Activated CD8-positive, alpha-beta T cell treated with anti-CD3 and anti-CD28 coated beads, Interleukin-2, amount 10 ng/mL, durations not matched to agents 7 days and 5 days (primary cell): ENCODE measurements at places on chromosomes 13 and 19. TPM values are rescaled to one million over a fixed set of nuclear protein-coding genes. Genes with fewer than 3 reads are reported as not detected.

DNA sequence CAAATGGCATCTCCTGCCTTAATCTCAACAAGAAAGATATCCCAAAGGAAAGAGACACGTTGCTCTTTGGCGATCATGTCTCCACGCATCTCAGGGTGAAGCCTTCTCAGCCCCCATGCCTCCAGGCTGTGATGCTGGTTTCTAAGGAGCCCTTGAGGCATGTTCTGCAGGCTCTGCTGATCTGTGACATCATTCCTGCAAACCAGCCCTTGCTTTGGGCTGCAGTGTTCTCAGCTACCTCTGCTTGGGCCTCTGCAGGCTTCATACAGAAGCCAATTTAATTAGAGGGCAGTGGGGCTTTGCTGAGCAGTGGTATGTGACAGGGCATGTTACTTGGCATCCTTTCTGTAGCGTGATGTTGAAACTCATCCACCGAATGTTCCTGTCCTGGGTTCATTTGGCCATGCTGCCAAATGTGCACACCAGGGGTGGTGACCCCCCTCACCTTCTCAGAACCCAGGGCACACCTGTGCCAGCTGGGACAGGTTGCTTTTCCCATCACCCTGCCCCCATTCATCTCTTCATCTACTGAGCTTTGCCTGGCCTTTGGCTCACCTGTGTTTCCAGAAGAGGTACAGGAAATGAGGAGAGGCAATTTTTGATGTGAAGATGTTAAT is 230.9 kb downstream of the TEX29 start:
- DNase-seq, result no peak

DNA sequence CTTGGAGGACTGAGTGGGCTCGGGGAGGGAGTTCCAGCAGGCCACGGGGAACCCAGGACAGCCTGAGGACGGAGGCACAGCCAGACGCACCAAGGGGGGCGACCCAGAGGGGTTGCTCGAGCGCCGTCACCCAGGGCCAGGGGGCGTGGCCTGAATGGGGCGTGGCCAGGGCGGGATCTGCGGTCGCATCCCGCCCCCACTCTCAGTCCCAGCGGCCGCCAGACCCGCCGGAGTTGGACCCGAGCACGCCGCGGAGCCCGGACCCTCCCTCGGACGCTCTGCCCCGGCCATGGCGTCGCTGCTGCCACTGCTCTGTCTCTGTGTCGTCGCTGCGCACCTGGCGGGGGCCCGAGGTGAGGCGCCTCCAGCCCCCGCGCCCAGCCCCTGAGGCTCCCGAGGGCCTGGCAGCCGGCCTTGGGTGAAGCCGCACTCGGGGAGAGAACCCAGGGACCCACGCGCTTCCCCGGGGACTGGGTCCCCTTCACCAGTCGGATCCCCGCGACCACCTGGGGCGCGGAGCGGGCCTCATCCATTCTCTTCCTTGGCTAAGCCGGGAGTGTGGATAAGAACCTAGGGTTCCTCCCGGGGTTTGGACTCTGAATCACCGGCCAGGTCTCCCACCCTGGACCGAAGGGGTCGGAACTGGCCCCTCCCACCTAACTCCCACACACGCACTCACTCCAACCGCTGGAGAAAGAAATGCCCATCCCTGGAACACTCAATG is at the start of gene CILP2:
Gene CILP2 (plus strand): TSS at position 205 of the 724 bp plus-strand sequence. CDS start 85 bp downstream, at position 290.
- DNase-seq, result no peak

- no peak for DNase-seq
Measured at GRCh38 chr13:91228108-91228507, 119.4 kb upstream of the MIR17HG start.

DNA sequence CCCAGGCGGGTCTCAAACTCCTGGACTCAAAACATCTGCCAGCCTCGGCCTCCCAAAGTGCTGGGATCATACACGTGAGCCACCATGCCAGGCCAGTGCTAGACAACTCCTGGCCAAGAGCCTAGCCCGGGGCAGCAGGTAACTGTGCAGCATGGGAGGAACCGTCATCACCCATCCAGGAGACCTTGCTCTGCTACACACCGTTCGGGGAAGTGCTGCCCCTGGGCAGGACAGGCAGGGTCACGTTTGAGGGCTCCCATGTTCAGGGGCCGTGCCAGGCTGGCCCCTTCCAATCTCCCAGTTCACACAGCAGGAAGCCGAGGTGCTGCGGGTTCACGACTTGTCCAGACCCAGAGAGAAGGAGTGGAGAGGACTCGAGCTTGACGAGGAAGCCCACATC is 35.1 kb downstream of the NAXD start:
- DNase-seq, result no peak

GRCh38 chr13:60211548-60211947 is 47.8 kb upstream of the DIAPH3 start:
- DNase-seq, result no peak

GRCh38 chr13:32047088-32047487 is 15.5 kb downstream of the FRY start:
- DNase-seq, result no peak

CNN1 gene
- not detected for total RNA-seq

TJP3 gene
- total RNA-seq, result 1.3 TPM
